ENCODE measurements at places on chromosomes 5 and 9. TPM values are rescaled to one million over a fixed set of nuclear protein-coding genes. Genes with fewer than 3 reads are reported as not detected.

ORM2 gene
- total RNA-seq, result not detected

FLT4 gene
- total RNA-seq, result 0.76 TPM

DNA sequence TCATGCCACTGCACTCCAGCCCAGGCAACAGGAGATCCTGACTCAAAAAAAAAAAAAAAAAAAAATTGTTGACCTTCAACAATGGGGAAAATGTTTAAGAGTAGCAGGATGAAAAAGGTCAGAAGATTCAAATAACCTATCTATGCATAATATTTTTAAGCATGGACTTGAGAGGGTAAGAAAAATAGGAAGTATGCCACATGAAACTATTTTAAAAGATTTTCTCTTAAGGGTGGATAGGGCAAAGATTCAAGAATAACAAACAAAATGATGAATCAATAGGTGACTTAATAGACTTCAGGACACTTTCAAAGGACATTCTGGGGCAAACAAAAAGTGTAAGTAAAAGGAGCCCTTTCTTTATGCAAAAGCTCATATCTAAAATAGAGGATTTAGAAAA is 3.2 kb downstream of the TEX48 start:
- peak; percentile 60 for DNase-seq

DNA sequence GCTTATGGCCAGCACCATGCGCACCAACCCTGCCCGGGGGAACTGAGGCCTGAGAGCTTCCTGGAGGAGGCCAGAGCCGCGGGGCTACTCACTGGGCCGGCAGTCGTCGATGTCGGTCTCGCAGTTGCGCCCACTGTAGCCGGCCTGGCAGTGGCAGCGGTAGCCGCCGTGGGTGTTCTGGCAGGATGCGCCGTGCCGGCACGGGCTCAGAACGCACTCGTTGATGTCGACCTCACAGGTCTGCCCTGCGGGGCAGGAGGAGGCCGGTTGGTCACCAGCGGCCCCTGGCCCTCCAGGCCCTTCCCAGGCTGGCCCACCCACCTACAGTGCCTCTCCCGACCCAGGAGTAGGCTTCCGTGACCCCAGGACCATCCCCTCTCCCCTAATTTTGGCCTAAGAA is 27.7 kb upstream of the SEC16A start:
- DNase-seq, result no peak

GRCh38 chr5:151722546-151722945 is 35.8 kb upstream of the SPARC start:
- no peak for DNase-seq

GRCh38 chr9:137000177-137000930 is 4.0 kb upstream of the CLIC3 start:
- peak; percentile 59 for DNase-seq

- peak; percentile 2 for DNase-seq
These were observed 435.3 kb upstream of the TNC start for GRCh38 chr9:115553060-115553773.

- no peak for DNase-seq
These were observed 96.6 kb downstream of the LHX2 start for GRCh38 chr9:124108216-124108615.

DNA sequence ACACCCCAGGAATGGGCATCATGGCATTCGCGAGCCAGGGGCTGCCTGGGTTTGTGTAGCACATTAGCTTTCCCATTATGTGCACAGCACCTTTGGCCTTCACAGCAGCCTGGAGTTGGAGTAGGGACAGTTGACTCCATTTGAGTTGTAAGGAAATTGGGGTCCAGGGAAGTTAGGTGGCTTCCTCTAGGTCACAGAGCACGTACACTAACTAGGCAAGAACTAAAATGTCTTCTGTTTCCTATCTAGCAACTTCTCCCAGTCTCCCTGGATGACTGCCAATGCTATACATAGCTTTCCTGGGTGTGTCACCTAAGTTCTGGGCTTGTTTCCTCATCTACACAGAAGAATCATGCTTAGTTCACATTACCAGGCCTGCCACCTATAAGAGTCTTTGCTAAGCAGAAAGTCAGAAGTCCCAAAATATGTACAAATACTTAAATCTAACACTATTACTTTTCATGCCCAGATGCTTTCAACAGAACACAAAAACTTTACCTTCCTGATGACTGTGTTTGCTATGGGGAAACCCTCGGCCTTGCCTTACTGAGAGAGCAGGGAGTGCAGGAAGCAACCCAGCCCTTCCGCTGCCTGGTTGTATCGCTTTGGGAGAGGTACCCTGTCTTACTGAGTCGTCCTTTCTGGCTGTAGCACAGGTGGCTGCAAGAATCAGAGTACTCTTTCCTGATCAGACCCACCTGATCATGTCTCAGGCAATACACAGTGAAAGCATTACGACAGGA is 12.0 kb downstream of the MACROH2A1 start:
- peak; percentile 98 for DNase-seq

- peak; percentile 94 for DNase-seq
These were observed 102.5 kb upstream of the TXNDC8 start for GRCh38 chr9:110440172-110440571.

TSSK1B gene
- total RNA-seq, result not detected

Data from GM23248 (cell line).